HAP-1 (cell line): ENCODE measurements at places on chromosomes 3 and 15.
A peak's percentile ranks its signal among the peaks of the same experiment; 100 is the strongest.

DNA sequence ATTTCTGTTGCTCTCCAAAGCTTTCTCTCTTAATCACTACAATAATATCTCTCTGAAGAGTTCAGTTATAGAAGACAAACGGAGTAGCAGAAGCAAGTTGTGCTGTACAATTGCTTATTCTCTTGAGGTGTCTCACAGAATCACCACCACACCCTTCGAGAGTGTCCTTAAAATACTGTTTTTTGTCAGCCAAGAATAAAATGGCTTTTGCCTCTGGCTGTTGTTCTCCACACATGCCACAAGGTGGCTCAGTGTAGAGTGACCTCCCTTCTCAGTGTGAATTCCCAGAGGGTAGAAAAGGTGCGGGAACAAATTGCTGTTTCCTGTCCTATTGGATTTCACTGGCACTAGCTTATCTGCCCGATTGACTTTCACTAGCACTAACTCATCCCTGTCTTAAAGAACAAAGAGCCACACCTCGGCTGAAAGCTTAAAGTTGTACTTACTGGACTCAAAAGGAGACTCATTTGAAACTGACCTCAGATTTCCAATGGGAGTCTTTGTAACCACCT, 134.2 kb upstream of the SATB1 start:
- peak; percentile 58 for DNase-seq

- DNase-seq: no peak
Measured at GRCh38 chr3:15924914-15925313, 127.1 kb upstream of the ANKRD28 start.

DNA sequence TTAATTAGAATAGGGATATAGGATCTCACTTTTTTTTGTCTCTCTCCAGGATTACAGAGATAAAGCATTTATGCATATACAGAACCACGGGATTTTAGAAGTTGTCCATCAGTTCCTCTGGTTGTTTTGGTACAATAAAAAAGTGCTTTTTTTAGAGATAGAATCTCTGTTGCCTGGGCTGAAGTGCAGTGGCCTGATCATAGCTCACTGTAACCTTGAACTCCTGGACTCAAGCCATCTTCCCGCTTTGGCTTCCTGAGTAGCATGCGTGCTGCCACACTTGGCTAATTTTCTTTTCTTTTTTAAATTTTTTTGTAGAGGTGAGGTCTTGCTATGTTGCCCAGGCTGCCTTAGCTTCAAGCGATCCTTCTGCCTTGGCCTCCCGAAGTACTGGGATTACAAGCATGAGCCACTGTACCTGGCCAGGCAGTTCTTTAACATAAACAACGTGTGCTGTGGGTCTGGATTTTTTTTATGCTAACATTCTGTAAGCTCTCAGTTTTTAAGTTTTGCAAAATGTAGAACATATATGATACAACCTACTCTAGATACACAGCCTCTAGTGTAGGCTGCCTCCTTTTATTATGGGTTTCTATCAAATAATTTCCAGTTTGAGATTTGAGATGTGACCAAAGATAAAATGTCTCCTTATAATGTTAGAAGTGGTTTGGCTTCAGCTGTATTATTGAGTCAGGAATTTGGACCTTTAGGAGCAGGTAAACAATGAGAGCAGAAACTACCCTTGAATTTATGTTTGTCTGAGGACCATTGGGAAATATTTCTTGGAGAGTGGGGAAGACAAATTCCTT, 57.4 kb upstream of the ULK4 start:
- DNase-seq: no peak

DNA sequence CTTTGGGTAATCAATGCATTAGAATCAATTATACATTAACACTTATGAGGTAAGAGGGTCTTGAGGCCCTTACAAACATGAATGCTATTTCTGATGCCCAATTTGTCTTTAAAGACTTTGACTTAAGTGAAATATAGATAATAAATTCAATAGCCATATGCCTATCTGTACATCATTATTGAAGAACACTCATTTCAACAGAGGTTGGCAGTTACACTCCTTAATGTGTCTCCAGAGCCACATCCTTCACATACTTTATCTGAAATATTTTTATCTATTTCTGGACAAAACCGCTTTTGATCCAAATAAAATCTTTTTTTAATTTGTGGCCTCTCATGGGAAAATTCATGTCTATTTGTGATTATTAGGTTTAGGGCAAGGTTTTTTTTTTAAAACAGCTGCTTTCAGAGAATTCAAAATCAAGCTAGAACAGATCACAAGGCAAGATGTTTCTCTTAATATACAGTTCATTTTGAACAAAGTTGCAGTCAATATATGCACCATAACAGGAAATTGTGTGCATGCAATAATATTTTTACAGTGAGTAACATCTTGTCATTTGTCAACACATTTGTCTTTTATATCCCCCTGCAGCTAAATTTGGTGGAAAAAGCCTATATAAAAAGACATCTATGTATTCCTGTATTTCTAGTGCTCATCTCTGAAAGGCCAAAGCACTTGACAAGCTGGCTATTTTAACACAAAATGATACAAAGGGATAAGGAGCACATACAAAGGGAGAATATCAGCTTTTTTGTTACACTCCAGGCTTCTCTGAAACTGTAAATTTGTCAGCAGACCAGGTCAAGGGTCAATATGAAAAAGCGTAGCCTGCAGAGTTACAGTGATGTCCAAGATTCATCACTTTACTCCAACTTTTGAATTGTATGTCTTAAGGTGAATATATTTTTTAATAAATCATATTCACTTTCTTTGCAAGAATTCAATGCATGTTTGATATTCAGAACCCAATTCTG, 146.2 kb upstream of the DPH6 start:
- no peak for DNase-seq

GRCh38 chr15:68431037-68431791, 749 bp downstream of the ITGA11 start:
- peak; percentile 9 for DNase-seq

DNA sequence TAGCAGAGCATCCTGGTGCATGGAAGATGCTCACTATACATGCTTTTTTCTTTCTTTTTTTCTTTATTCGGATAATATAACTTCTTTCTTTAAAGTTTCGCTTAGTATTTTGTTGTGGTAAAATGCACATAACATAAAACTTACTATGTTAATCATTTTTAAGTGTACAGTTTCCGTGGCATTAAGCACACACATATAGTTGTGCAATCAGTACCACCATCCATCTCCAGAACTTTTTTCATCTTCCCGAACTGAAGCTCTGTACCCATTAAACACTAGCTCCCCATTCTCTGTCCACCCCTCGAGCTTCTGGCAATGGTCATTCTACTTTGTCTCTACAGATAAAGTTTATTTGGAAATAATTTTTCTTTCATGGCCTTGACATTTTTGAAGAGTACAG, 1.0 kb upstream of the JAGN1 start:
- DNase-seq: no peak

GRCh38 chr15:96893159-96893906, 562.8 kb downstream of the NR2F2 start:
- peak; percentile 72 for DNase-seq

DNA sequence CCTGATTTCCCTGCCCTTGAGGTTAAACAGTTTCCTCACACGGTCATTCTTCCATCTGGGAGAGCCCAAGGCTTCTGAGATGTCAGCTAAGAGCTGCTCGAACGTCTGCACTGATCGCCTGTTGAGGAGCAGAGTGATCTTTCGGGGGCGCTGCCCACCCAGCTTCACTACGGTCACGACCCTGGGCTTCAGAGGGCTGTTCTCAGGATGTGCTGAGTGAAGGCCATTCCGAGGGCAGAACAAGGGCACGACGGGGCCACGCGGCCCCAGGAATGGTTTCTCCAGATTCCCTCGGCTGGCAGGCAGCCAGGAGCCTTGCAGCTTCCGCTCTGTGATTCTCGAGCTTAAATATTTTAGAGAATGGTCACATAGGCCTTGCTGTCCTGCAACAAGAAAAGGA, 25.7 kb downstream of the DCLK3 start:
- no peak for DNase-seq
